GM23338 (cell line): ENCODE measurements at places on chromosomes 4 and X.

DNA sequence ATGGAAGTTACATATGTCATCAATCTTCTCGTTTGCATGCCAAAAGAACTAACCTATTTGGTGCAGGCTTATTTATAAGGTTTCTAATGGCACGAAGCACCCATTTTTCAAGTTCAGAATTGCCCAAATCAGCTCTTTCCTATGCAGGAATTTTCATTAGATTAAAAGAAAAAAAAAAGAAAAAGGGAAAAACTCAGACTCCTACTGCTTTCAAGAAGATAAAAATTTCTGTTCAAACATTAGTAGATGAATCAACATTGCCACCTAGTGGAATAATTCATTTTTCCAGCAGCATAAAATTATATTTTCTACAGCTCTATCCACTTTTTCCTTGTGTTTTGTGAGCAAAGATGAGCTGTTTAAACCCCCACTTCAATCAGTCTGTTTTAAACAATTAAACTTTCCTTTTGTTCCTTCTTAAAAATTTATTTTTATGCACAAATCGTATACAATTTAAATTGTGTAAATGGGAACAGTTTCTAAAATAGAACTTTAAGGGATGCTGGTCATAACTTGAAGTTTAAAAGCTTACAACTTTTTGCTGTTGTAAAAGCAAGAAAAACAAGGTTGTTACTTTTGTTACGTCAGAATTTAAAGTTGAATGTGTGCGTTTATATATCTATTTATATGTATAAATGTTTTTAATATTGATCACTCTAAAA, 309.9 kb downstream of the ARAP2 start:
- peak; percentile 65 for DNase-seq

GRCh38 chrX:45622042-45622423, 421.4 kb upstream of the DIPK2B start:
- no peak for DNase-seq

DNA sequence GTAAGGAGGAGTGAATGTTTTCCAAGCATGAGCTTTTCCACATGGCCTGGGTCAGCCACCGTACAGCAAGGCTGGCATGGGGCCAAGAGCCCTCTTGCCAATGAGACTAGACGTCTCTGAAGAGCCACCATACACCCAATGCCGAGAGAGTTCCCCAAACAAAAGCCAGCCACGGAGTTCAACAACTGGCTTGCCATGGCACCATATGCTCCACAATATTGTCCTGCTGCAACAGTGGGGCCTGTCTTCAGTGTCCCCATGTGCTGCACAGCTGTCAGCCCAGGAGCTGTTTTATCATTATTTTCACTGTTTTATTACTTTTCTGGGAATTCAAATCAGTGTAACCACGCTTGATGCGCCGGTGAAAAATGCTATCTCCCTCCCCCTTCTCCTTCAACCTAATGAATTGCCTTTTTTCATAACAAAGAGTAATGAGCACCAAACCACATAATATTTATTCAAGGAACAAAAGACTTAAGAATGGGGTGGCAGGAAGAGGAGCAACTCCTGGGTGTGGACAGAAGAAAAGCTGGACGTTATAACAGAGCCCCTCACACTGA, 18.4 kb downstream of the MAML3 start:
- no peak for DNase-seq

DNA sequence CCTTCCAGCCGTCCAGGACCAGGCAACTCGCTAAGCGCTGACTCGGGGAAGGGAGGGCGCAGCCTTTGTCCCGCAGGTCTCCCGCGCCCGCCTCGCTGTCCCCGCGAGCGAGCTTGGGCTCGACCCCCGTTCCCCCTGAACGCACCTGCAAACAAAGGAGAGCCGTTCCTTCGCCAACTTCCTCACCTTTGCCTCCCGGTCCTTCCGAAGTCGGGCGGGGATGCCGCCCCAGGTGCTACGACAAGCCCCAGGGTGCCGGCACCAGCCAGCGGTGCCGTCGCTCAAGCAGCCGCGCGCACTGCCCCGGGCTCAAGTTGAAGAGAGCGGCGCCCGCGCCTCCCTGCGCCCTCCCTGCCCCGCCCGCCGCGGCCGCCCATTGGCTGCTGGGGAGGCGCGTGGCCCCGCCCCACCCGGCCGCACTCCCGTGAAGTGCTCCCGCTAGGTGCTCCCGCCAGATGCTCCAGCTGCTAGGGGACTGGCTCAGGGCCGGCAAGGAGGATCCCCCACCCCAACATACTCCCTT, 107.1 kb downstream of the NSUN7 start:
- DNase-seq = peak; percentile 95

DNA sequence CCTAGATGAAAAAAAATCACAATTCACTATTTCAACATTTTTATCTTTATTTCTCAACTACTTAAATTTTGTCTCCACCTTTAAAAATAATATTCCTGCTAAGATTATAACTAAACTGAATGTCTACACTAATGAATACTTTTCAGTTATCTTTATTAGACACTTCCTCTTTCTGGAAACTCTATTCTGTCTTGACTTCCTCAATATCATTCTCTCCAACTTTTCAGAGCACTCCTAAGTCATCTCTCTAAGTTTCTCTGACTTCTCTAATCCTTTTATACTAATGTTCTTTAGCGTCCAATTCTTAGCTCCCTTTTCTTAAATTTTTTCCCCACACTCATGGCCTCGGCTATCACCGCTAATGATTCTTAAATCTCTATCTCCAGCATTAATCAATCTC, 374.2 kb downstream of the FBXO8 start:
- DNase-seq = no peak

GRCh38 chr4:25879091-25879584, 16.4 kb upstream of the SEL1L3 start:
- DNase-seq = no peak

DNA sequence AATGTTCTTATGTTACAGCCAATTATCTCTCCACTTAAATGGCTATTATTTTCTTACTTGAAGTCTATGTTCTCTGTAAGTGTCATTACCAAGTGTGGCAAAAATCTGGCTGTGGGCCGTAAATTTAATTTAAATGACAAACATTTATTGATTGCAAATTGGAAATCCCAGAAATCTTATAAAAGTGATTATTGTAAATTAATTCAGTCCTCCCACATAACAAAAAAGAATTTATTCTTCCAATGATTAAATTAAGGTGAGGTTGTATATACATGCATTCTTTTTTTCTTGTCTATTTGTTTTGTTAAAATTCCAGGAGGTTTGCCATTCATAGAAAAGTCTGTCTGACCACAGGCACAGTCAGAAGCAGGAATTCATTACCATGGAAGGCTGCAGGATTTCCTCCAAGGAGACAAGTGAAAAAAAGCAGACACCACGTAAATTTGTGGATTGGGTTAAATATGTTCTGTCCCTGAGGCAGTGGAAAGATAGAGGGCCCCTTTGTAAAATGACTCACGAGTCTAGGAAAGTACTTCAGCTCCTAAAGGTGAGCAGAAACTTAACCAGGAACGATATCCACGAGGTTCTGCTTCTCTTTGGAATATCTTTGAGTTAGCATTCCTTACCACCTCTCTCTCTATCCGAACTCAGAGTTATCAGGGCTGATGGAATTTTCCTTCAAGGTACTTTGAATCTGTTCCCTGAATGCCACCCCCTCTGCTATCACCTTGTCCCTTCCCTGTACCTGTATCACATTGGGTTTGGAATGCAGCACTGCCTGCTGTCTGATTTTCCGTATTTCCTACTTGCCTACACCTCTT, 10.7 kb downstream of the PPARGC1A start:
- DNase-seq = peak; percentile 21

DNA sequence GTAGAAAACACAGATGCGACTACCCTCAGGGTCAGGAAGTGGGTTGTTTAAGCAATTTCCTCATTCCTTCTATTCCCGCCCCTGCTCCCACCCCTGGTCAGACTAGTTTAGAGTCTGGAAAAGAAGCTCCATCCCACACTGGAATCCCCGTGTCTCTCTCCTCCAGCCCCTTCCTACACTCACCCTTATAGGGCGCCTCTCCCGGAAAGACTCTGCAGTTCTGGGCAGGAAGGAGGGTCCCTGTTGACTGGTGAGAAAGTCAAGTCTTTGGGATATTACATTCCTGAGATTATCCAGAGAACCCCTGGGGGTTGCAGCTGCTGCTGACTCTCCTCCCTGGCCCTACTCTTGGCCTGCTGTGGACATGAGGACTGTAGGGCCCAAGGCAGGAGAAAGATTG, 11.9 kb downstream of the STARD8 start:
- DNase-seq = peak; percentile 36

DNA sequence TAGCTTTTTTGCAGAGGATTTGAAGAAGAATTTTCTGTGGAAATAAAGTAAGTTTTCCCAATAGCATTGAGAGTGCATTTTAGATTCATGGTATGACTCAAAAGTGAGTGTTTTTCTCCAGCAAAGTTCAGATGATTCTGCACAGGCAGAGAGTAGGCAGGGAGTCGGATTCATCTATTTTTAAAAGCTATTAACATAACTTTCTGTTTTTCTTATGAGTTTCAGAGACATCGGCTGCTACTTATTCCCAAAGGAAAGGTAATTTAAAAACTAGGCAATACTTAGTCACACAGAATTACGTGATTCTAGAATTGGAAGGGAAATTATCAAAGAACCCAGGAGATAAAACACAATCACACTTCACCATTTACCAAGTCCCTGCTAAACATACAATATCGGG, 4.4 kb downstream of the CCDC110 start:
- no peak for DNase-seq

DNA sequence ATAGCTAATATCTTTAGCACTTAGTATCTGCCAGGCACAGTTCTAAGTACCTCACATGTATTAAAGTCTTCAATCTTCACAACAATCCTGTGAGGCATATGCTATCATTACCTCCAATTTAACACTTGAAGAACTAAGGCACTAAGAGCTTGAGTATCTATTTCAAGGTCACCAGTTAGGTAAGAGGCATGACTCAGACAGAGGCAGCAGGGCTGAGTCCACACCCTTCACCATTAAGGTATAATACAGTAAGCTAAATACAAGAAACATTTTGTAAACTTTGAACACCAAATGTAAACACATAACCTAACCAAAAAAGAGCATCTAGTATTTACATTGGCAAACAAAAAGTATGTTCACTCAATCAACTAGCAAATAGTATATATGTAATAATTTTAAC, 1410.9 kb downstream of the PCDH18 start:
- DNase-seq = no peak

- peak; percentile 63 for DNase-seq
These were observed 9.5 kb upstream of the GABRA2 start for GRCh38 chr4:46399440-46399839.

DNA sequence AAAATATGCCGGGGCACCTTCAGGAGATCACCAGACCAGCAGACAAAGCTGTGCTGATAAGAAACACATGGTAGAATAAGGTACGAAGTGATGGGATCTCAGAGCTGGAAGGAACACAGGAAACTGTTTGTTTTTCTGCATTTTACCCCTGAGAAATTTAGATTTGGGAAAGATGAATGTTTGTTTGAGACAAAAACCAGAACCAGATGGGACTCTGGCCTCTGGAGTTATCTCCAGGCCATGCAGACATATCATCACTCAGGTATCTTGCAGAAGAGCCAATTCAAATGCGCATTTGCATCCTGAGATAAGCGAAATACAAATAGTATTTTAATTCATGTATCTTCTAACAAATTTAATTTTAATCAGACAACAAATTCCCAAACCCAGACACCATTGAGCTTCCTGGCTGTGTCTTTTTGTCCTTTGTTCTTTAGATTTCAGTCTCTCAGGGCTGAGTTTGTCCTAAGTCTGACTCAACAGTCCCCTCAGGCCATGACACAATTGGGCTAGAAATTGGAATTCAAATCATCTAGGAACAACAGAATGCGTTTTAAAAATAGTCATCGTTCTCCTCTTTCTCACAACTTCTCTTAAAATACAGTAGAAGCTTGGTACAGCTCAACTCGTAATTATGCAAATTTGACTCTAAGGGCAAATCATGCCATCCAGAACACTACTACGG, 159.0 kb downstream of the PACRGL start:
- no peak for DNase-seq

- DNase-seq = peak; percentile 78
These were observed 457.4 kb downstream of the CENPC start for GRCh38 chr4:67087897-67088296.

DNA sequence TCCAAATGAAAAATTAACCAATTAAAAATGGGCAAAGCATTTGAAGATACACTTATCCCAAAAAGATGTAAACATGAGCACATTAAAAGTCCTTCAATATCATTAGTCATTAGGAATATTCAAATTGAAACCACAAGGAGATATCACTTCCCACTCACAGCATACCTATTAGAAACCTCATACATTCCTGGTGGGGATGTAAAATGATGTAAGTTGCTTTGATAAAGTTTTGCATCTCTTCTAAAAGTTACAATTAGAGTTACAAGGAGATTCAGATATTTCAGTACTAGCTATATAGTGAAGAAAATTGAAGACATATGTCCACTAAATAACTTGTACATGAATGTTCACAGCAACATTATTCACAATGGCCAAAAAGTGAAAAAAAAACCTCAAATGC, 1109.3 kb upstream of the LCORL start:
- DNase-seq = no peak

- DNase-seq = no peak
These were observed 20.8 kb downstream of the GPM6A start for GRCh38 chr4:175791221-175791620.

GRCh38 chr4:141654098-141654497, 17.7 kb downstream of the IL15 start:
- DNase-seq = peak; percentile 78

DNA sequence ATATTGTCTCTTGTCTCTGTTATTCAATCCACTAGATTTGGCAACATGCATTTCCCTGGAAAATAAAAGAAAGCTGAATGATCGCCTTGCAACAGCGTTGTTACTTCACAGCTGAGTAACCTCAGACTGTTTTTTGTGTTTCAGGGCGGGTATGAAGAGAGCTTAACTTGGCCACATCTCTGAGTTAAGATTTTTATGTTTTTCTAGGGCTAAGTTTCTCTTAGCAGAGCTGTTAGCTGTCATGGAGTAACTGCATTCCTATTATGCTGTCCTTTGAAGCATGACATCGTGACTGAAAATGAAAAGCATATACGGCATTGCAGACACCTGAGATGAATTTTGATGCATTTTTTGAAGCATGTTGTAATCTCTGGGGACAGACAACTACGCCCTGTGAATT, 1798.9 kb downstream of the PCDH7 start:
- DNase-seq = no peak

GRCh38 chrX:151982222-151982621, 7.7 kb upstream of the GABRE start:
- no peak for DNase-seq

DNA sequence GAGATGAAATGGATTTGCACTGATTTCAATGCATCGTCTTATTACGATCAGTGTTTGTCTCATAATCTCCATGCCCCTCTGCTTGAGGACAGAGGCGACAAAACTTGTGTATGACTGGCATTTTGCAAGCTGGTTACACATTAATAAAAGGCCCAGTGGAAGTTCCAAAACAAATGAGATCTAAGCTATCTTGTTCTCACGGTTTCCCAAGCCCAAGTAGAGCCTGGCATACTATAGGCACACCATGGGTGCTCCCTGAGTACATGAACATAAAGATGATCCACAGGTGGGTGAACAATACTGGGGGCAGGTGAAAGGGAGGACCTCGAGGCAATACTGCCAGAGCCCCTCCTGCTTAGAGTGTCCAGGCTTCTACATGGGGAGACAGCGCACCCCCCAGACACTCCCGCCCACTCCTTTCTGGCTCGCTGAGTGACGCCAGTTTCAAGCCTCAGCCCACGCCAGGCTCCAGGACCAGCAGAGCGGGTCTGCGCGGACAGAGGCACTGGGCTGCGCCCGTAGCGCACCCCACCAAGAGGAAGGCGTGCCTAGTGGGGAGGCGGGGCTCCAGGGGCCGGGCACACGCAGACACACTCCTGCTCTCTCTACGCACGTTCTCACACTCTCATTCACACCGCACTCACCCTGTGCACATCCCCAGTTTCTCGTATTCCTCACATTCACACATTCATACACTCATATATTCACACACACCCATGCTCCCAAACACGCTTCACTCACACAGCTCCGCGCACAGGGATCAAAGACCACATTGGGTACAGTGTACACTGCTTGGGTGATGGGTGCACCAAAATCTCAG, 8.9 kb upstream of the GSX2 start:
- peak; percentile 47 for DNase-seq
